ENCODE measurements at places on chromosomes 5 and 9.

GRCh38 chr9:137412431-137412830, 10.5 kb downstream of the EXD3 start:
- no peak for DNase-seq

- DNase-seq = no peak
These were observed 368.3 kb upstream of the SPATA31A5 start for GRCh38 chr9:60545878-60546385.

- DNase-seq = peak; percentile 30
These were observed 96.0 kb downstream of the ANXA2R start for GRCh38 chr5:42943931-42944631.

DNA sequence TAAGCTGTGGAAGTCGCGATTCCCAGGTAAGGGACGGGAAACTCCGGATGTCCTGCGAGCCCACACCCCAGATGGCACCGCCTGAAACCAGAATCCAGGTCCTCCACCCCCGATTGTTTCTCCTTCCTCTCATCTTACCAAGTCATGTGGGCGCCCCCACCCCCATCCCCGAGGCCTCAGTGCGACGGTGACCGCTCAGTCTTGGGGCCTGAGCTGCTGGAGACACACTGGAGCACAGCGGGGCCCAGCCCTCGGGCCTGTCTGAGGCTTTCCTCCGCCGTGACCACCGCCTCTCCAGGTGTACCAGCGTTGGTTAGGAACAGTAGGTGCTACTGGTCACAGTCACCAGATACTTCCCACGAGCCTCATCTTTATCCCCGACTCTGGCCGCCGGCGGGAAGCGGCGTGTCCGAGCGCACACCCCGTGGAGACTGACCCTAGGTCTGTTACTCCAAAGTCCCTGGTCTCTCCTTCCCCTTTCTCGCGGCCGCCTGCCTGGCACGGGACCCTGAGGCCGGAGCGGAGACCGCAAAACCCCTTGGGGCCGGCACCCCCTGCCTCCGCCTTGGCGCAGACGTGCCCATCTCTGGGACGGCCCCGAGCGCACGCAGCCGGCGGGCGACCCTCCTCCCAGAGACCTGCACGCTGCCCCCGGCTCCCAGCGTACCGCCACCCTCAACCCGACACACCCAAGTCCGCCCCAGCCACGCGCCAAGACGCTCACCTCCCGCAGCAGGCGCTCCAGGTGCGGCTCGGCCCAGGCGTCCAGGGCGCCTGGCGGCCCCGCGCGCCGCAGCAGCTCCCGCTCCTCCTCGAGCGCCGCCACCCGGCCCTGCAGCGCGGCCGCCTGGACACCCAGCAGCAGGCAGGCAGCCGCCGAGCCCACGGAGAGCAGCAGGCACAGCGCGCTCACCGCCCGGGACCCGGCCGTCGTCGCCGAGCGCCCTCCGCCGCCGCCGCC, 733 bp downstream of the COL23A1 start:
- DNase-seq = no peak

DNA sequence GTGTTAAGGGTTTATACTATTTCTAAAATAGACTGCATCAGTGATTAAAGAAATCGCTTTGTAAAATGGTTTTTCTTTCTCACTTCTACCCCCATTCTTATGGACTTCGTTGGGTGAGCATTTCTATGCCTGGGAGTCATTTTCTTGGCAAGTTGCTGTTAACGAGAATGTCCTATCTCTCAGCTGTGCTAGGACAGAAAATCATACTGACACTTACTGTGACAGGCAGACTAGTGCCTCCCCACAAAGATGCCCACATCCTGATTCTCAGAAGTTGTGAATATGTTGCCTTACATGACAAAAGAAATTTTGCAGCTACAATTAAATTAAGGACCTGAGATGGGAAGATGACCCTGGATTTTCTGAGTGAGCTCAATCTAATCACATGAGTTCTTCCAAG, 65.1 kb upstream of the NMUR2 start:
- DNase-seq = no peak

DNA sequence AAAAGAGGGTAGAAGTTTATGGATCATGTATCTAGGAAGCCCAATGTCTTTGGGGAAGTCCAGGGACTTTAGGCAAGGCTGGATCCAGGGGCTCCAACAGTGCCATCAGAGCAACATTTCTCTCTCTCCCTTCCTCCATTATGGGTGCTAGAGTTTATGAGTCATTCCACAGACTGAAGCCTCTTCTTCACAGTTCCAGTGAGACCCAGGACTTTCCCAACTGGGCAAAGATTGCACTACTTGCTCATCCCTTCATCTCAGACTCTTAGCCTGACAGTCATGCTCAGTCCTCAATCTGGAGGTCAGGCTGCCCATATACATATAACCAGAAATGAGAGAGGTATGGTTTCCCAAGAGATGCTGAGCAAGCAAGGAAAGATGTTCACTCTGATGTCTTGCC, 110.7 kb downstream of the FEM1C start:
- no peak for DNase-seq

DNA sequence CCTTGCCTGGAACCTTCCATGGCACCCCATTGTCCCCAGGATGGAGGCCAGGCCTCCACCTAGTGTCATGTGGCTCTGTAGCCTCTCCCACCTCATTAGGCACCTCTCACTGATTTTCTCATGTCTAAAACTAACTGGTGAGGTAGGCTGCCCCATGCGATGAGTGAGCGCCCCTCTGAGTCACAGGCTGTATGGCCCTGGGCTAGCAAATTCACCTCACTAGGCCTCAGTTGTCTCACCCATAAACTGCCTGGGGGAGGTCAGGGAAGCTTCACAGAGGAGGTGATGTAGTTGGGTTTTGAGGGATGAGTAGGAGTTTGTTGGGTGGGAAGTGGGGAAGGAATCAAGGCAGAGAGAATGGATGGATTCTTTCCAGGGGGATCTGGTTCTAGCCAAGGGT, 8.8 kb downstream of the RXRA start:
- no peak for DNase-seq

GRCh38 chr5:2204366-2205184, 321.9 kb upstream of the IRX4 start:
- no peak for DNase-seq

DNA sequence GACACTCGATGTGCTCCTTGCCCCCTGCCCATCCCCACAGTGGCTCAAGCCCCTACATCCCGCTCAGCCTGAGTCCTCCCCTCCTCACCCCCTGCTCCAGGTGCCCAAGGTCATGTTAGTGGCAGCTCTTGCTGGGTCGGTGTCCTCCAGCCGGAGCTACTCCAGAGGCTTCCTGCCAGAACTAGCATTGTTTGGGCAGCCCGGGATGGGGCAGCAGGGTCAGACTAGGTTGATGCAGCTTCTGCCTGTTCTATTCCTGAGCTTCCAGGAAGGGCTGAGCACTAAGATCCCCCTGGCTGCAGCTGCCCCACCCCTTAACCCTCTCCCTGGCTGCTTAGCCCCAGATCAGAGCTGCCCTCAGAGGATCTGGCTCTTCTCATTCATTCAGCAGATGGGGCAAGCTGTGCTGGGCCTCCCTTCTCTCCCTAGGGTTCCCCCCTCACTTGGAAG, 671 bp downstream of the RGS14 start:
- DNase-seq = no peak

- DNase-seq = no peak
These were observed 388 bp downstream of the ANKS6 start for GRCh38 chr9:98795970-98796363.

- no peak for DNase-seq
These were observed 5.4 kb downstream of the SYK start for GRCh38 chr9:90807006-90807405.

DNA sequence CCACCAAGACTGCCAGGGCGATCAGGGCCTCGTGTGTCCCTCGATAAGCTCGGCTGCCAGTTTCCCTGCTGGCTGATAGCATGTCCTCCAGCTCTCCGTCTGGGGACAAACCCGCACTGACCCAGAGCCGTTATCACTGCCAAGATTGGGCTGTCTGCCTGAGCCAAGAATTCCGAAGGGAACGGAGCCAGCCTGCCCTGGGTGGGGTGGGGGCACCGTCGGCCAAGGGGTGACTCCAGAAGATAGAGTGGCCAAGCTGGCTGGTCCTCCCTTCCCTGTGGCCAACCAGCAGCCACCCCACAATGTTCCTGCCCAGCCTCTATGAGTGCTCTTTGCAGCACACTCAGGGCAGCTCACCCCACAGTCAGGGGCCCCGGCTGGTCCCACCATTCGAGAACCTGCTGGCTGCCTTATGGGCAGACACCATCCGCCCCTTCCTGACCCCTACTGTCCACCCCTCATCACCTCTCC, 29.4 kb downstream of the HRH2 start:
- DNase-seq = no peak

DNA sequence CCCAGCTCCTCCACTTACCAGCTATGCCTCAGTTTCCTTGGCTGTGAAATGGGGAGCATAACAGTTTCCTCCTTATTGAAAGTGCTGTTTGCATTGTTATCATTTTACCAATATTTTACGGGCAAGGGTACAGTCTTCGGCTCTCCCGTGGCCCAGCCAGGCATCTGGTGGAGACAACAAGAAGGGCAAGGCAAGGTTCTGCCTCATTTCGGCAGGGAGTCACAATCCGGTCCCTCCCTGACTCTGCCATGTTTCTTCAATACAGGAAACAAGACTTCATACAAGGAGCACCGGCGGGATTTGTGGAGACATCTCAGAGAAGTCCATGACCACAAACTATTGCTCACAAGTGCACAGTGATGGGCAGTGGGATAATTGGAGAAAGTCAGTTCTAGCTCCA, 174.0 kb downstream of the FGF18 start:
- DNase-seq = no peak

Data from astrocyte of the spinal cord (primary cell).